GM10248 (cell line): ENCODE measurements at places on chromosomes 11 and 22.

DNA sequence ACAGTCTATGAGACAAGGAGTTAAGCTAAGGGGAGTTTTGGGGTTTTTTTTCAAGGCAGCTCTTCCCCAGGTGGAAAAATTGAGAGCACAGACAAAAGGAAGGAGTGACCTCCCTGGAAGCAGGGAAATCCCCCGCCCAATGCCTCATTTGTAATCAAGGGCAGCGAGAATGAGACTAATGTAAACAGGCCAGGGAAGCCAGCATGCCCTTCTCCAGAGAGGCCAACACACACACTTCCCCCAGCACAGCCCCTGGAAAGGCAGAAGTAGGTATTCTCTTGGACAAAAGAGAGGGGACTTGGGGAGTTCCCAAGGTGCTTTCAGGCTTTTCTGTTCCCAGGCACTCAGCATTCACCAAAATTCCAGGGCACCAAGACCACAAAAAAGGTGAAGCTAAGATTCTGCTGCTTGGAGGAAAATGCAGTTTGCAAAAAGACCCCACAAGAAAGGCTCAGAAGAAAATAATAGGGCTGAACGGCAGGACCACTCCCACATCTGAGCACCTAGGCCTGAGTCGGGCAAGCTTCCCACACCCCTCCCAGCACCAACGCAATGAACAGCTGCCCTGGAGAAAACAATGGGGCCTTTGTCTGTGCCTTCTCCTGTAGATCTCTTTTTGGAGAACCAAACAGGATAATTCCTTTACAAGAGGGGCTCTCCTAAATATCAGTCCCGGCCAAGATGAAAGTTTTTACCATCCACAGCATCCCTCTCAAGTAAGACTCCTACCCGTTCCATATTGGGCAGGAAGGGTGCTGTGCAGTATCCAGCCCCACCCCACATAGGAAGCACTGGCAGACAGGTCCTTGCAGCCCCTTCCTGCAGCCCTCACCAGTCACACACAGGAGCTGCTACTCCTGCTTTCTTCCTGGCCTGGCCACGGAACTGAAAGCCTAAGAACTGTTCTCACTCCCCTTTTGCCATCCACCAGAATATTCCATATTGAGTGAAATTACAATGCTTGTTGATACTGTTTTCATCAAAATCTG is 70.7 kb upstream of the AKIP1 start:
- peak; percentile 39 for DNase-seq

DNA sequence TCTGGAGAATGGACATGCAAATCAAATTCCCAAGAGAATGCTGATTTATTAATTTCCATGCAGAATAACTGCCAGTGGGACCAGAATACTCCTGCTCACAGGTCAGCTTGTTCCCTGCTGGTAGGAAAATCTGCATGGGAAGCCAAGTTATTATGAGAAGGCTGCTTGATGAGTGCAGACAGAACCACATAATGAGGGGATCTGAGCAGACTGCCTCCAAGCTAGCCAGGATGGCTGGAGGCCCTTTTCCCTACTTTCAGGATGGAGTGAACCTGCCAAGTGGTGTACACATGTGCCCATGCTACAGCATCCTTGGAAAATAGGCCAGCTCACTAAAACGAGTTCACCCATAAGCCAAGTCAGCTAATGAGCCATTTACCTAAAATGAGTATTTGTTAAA is 55.2 kb upstream of the ZBED5 start:
- no peak for DNase-seq

DNA sequence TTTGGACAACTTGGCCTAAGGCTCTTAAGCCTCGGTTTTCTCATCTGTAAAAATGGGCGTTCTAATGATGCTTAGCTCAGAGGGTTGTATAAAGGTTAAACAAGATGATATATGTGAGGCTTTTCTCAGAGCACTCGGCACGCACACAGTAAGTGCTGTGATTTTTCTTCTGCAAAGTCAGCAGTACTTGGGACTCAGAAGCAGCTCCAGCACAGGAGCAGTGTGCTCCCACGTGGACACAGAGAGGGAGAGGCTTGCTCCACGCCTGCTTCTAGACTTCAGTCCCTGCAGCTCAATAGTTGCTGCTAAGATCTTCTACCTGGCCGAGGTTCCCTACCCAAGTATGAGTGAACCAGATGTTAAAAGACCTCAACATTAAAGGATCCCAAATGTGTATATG is 39.9 kb upstream of the PHF21A start:
- no peak for DNase-seq

DNA sequence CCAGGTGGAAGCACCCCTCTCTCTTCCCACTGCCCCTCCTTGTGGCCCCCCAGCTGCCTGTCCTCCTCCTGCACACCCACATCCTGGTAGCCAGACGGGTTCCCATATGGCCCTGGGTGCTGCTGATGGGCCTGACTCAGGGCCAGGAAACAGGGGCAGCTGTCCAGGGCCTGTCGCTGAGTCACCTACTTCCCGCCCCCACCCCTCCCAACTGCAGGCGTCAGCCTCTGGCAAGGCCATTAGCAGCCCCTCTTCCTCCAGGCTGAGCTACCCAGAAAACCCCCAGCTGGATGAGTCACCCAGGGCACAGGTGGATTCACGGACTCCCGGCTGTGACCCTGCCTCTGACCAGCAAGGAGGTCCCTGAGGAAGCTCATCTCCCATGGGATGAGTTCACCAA is 6.9 kb upstream of the GAL start:
- DNase-seq = no peak

- no peak for DNase-seq
These were observed 21.4 kb upstream of the CRTAM start for GRCh38 chr11:122816761-122817520.

GRCh38 chr11:93501856-93502255 is 41.3 kb downstream of the SMCO4 start:
- no peak for DNase-seq

GRCh38 chr11:69383372-69384250 is 89.7 kb downstream of the MYEOV start:
- DNase-seq = no peak

DNA sequence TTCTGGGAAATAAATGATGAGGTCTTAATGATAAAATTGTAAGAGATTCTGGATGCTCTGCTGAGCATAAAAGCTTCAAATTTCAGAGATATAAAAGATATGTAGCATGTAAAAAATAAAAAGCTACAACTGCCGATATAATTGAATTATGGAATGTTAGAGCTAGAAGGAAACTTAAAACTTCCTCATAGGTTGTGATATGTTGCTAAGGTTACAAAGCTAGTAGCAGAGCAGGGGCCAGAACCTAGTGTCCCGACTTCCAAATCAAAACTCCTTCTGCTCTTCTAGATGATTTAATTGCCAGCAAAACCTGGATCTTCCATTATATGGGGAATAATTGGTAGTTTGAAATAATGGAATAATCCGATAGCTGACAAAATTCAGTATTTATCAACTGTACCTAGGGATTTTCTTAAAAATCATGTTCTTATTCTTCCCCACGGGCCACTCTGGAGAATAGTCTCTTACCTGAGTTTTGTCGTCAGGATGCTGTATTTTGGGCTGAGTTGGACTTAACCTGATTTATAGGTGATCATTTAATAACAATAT is at the start of gene ASCL3:
Gene ASCL3 (minus strand): TSS at position 499 of the 549 bp plus-strand sequence. CDS start 4,855 bp downstream, outside the sequence.
- no peak for DNase-seq

DNA sequence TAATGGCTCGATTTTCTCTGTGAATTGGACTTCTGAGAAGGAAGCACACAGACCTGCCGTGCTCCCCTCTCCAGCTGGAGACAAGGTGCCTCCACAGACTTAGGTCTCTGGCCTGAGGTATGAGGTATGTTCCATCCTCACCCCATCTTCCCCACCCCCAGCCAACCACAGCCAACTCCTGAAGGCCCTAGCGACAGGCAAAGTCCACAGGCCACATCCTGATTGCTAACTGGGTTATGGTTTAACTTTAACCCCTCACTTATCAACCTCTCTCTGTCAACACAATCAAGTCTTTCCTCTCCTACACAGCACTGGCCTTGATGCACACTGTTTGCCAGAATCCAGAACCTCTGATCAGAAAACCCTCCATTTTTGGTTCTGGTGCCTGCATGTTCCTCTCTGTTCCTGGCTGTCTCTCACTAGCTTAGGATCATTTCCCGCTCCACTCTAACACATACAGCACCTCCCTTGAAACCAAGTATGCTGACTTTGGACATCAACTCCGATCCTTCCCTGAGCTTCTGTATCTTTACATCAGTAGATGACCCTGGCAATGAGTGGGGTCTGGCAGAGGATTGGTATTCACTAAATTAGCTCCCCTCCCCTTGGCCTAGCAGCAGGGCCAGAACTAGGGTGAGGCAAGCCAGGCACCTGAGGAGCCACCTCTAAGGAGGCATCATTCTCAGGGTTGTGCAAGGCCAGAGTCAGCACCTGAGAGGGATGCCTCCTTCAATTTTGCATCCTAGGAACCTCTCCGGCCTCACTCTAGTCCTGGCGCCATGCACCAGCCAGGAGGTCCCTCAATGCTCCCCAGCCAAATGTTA is 22.0 kb downstream of the JAML start:
- DNase-seq = no peak

GRCh38 chr22:49760630-49761571 is 66.8 kb downstream of the BRD1 start:
- no peak for DNase-seq

DNA sequence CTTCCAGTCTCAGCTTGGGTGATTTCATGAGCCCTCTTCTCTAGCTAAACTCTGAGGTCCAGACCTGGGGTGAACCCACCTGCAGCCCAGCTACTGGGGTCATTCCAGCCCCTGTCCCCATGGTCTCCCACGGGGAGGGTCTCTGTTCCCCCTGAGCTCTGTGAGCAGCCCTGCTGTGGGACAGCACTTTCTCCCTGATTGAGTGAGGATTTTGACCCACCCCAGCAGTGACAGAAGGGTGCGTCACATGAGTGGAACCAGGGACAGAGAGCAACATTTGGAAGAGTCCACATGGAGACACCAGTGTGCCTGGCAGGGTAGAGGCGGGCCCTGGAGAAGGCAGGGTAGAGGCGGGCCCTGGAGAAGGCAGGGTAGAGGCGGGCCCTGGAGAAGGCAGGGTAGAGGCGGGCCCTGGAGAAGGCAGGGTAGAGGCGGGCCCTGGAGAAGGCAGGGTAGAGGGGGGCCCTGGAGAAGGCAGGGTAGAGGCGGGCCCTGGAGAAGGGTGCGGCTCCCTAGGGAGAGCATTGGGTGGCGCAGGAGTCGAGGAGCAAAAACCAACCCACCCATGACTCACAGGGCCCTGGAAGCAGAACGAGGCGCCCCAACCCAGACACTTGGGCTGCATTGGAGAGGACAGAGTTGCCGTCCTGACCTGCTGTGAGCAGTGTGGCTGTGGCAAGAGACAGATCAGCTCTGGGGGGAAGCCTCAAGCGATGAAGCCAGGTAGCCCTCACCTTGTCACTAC is 227.7 kb upstream of the B3GAT1 start:
- no peak for DNase-seq

GRCh38 chr11:118895093-118896039 is 11.7 kb downstream of the CXCR5 start:
- DNase-seq = peak; percentile 75

- no peak for DNase-seq
These were observed 12.5 kb downstream of the KMT5B start for GRCh38 chr11:68200639-68201038.

GRCh38 chr11:116657842-116658825 is 114.7 kb downstream of the BUD13 start:
- DNase-seq = no peak

GRCh38 chr11:119593346-119593745 is 135.7 kb downstream of the NECTIN1 start:
- DNase-seq = no peak

DNA sequence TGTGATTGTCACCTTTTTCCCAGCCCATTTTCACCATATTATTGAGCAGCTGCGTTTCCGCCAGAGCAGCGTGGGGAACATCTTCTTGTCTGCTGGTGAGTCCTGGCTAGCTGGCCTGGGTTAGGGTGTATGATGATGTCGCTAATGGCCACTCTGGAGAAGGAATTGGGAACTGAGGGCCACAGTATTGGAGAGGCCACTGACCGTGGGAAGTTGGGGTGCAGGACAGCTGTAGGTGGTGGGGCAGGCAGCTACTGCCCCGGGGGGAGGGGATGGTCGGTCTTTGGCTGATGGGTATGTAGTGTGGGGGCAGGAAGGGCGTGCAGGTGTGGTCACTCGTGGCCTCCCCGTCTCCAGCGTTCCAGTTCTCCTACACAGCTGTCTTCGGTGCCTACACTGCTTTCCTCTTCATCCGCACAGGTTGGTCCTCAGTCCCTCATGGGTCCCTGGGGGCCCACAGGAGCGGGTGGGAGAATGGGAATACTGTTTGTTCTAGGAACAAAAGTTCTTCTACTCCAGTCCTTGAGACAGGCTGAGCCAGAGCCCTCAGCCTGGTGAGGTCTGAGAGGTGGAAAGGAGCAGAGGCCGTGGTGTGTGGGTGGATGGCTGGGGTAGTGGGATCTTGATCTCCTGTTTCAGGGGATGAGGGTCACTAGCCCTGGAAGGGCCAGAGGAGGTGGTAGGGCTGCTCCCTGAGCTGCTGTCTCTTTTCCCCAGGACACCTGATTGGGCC is 2.1 kb downstream of the RCE1 start:
- DNase-seq = no peak

GRCh38 chr11:15826826-15827225 is 529.5 kb downstream of the SOX6 start:
- DNase-seq = peak; percentile 21

DNA sequence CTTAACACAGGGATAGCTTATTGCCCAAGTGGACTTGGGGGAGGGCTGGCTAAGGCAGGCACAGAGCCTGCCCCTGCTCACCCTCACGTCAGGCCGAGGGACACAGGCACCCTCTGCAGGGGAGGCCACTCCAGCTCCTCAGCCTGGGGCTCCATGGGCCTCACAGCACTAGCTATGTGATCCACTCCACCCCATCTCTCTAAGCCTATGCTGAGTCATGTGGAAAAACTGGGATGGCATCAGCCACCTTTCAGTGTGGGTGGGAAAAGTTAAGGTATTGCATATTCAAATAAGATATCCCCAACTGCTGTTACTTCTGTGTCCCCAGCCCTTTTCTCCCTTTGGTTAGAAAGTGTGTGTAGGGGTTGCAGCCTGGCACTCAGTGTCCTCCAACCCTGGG is 22.3 kb downstream of the RANGAP1 start:
- no peak for DNase-seq

- no peak for DNase-seq
These were observed 60.8 kb downstream of the SIK3 start for GRCh38 chr11:117037279-117037974.

GRCh38 chr11:132112846-132113245 is 742.4 kb downstream of the NTM start:
- no peak for DNase-seq

DNA sequence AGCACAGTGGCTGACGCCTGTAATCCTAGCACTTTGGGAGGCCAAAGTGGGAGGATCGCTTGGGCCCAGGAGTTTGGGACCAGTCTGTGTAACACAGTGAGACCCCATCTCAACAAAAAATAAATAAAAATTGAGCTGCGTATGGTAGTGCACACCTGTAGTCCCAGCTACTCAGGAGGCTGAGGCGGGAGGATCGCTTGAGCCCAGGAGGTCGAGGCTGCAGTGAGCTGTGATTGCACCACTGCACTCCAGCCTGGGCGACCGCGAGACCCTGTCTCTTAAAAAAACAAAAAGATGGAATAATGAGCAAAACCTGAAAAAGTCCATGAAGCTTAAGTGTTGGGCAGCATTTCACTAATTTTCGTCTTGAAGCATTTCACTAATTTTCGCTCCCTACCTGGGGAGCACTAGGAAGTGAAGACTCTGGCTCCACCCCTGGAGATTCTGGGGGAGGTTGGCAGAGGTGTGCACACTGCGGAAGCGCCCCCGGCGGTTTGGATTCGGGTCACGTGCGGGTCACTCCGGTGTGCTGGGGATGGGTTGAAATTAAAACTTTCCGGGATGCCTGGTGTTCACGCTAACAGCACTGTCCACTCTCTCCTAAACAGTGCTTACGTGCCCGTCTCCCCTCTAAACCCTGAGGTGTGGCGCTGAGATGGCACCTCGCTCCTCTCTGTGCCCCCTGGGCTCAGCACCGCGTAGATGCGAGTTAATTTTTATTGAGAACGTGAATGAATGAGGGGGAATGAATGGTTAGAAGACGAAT is 906 bp upstream of the NAA40 start:
- no peak for DNase-seq
